K562 (cell line): ENCODE measurements at places on chromosomes 13 and 19.
A peak's percentile ranks its signal among the peaks of the same experiment; 100 is the strongest.

- no peak for DNase-seq
Measured at GRCh38 chr13:99995589-99996380, 14.2 kb downstream of the ZIC2 start.

DNA sequence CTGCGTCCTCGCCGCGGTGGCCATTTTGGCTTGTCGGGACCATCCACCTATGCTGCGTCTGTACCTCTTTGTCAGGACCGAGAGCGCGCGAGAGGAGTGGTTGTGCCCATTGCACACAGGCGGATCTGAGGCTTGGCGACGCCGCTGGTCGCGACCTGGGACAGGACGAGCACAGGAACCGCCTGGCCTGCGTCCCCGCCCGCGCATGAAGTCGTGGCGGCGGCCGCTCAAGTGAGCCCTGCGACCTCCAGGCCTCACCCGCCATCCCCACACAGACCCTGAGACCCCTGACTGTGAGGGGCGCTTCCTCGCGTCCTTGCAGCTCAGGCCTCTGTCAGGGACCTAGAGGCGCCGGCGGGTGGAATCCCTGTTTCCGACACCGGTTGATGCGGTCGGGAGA is 16.8 kb downstream of the ZNF586 start:
- no peak for DNase-seq

DNA sequence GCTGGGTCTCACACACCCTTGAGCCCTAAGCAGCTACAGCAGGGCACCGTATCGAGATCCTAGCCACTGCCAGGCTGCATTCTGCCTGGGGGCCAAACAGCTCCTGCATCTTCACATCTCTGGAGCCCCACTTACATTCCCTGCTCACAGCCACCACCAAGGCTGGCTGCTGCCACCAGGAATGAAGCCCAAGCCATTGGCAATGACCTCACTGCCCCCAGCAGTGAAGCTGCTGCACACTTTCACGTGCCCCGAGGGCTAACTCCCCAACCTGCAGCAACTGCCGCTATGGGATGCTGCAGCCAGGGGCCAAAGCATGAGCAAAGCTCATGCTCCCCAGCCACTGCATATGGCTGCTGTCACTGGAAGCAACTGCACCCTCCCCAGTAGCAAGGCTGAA is 42.0 kb downstream of the F2RL3 start:
- DNase-seq: no peak

DNA sequence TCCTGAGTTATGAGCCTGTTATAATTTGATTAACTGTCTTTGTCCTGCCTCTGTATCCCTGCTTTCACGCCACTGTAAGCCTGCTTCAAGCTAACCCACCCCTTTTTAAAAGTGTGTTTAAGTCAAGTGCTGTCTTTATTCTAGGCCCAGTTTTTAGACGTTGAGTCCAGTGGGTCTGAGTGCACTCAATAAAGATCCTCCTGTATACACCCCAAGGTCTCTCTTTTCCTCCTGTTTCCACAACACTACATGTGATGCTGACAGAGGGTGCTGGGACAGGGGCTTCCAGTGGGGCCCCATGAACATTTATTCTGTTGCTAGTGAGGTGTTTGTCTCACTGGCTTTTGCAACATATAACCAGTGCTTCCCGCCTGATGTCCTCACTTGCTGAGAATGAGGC is 6.7 kb upstream of the F2RL3 start:
- DNase-seq: peak; percentile 32

GRCh38 chr19:39873385-39873784 is 27.2 kb upstream of the FBL start:
- DNase-seq: no peak

DNA sequence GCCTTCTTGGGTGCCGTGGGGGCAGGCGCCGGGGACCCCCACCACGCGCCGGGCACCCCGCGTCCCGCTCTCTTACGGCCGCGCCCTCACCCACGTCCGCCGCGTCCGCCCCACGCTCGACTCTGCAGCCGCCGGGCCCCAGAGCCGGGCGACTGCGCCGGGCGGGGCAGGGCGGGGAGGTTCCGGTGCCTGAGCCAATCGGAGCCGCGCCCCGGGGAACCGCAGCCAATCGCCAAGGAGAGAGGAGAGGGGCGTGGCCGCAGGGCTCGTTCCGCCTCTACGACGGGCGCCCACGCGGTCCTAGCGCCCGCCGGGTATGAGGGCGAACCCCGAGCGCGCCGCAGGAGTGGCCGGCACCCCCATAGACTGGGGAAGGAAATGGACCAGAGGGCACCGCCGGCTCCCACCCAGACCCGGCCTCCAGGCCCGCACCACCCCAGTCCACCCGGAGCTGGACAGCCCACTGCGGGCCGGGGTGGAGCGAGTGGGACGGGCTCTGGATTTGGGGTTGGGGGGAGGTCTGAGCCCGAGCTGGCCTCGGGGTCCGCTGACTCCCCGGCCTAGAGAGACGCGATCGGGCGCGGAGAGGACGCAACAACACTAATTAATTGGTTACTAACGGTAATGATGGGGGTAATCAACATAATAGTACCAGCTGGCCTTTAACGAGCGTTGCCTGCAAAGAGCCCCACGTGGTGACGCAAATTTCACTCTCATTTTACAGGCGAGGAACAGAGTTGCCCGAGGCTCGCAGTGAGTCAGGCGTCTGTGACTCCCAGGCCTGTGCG is at the start of gene MFSD12:
Gene MFSD12 (minus strand): TSS at position 126 of the 788 bp plus-strand sequence. CDS start 183 bp downstream, outside the sequence.
- peak; percentile 99 for DNase-seq

- peak; percentile 79 for DNase-seq
Measured at GRCh38 chr19:16382775-16383543, 58.3 kb downstream of the KLF2 start.

DNA sequence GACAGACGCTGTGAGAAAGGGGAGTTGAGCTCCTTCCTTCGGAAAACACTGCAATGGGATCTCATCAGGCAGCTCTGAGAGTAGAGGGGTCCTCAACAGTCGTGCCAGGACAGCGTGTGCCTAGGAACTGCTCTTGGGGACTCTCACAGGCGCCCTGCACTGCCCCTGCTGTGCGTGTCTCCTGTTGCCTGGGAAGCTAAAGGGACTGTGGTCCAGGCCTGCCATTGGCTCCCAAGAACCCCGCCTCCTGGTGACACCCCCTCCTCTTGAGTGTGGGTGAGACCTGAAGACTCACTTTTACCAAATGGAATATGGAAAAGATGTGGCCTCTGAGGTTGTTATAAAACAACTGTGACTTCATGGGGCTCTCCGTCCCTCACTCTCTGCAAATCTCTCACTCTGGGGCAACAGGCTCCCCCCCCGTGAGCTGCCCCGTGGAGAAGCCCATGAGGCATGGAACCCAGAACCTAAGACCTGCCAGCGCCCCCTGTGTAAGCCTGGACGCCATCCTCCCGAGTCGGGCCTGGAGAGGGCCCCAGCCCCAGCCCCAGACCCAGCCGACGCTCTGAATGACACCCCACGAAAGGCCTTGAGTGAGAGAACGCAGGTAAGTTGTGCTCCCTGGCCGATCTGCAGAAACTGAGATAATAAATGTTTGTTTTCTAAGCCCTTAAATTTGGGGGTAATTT is 302.7 kb downstream of the FGF9 start:
- no peak for DNase-seq

- DNase-seq: peak; percentile 73
Measured at GRCh38 chr19:49058562-49058961, 1.0 kb upstream of the CGB7 start.

DNA sequence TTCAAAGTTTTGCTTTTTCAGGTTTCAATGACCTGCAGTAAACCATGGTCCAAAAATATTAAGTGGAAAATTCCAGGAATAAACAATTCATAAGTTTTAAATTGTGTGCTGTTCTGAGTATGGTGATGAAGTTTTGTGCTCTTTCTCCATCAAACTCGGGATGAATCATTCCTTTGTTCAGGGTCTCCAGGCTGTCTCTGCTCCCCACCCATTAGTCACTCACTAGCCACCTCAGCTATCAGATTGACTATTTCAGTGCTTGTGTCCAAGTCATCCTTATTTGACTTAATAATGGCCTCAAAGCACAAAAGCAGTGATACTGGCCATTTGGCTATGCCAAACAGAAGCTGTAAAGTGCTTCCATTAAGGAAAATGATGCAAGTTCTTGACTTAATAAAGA is 1140.4 kb downstream of the EFNB2 start:
- no peak for DNase-seq

- no peak for DNase-seq
Measured at GRCh38 chr13:37706041-37706440, 107.5 kb upstream of the POSTN start.

- DNase-seq: no peak
Measured at GRCh38 chr19:6185093-6185834, 49.8 kb downstream of the ACSBG2 start.
